ENCODE measurements at places on chromosomes 4 and X.

DNA sequence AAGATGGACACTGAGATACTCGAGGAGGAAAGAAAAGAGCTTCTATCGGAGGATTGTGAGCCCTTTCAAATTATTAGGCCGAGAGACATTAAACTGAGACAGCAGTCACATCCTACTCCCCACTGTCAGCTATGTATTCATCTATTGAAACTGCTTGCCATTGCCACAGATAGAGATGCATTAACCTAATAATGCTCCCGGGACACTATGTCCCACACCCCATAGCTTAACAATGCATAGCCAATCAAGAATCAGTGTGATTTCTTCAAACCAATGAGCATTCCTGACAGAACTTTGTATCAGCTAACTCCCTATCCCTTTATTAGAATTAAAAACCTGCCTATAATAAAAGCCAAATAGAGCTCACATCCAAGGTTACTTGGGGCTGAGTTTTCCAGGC lies 118.1 kb upstream of the NEIL3 start:
- no peak for DNase-seq

DNA sequence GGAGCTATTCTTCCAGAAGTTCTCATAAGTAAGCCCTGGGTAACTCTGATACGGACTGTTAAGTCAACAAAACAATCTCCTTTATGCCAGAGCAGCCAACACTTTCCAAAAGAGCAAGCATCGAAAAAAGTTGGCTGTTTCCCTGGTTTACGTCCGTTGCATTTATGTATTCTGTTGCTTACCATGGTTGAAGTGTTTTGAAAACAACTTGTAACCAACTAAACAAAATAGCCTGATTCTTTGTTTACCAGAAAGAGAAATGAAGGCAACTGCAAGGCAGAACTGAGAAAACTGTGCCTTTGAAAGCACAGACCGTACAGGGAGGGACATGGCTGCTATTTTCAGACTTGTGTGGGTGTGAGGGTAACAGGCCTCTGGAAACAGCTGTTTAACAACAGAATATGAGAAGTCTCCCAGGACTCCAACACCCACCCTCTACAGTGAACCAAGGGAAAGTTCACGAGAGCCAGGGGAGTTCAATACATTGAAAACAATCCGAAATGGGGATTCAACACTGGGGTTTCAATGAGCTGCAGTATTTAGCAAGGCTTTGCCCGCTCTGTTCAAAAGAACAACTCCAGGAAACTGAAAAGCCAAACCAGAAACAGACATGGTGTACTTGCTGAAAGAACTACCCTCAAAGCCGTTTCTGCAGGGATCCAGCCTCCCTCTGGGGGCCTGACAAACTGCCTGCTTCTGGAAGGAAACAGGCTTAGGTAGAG lies 95.8 kb upstream of the EGFL6 start:
- peak; percentile 2 for DNase-seq

DNA sequence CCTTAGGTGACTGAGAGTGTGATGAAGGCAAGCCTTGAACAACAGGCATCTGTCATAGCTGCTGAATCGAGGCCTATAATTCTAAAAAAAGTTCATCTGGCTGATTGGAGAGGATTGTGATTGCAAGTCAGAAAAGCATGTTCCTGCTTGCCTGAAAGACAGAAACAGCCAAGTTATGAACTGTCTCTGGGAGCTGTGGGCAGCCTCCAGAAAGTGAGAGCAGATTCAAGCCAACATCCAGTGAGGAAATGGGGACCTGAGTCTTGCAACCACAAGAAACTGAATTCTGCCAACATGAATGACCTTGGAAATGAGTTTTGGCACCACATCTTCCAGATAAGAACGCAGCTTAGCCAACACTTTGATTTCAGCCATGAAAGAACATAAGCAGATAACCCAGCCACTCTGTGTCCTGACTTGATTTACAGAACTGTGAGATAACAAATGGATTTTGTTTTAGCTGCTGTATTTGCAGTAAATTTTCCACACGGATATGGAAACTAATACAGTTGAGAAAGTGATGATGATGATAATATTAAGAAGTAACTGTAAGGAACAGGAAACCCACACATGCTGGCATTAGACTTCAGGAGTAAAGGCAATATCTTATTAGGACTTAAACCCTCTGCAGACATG lies 240.3 kb upstream of the NDST3 start:
- DNase-seq: no peak

DNA sequence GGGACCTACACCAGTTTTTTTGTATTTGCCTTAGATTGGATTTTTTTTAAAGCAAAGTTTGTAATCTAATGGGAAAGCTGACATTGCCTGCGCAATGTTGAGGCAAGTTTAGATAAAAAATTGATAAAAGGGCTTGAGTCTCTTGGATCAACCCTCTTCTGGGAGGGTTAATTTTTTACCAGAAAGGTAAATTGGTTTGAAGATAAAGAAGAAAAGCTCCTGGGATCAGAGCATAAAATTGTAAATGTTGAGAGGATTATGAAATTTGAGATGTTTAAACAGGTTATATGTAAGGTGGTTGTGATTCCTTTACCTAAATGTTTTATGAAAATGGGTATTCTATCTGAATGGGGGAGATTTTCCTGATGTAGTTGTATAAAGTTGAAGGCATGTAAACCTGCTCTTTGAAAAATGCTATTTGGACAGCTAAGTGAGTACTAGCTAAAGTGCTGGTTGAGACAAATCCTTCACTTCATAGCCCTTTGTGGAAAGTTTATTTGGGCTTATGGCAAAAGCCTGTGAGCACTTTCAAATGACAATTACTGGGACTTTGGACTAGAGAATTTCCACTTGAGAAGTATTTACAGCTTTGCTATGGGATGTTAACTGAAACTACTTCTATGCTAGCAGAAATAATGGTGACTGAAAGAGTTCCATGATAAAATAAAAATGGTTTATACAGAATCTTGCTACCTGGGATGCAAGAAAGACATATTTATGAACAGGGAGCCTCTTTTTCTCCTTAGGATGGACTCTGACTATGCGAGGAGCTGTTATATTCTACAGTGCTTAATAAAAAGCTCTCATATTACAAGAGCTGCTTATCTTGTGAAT lies 56.2 kb downstream of the UGT2B10 start:
- DNase-seq: no peak

GRCh38 chrX:23786268-23786815 lies 3.4 kb downstream of the SAT1 start:
- DNase-seq: no peak

DNA sequence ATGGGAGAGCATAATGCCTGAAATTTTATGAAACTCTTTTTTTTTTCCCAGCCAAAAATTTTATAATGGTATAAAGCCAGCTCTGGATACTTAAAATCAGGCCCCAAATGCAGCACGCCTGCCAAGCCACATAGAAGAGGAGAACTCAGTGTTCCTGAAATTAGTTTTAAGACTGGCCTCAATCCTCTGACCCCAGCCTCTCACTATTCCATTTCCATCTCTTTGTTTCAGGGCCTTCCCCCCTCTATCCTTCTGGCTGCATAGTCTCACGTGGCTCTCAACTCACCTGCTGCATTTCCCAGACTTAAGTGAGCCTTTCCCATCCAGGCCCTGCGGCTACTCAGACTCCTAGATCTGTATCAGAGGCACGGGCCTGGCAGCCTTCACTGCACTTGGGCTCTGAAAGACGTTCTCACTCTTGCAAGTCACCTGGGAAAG lies 5.2 kb upstream of the CBR4 start:
- no peak for DNase-seq

DNA sequence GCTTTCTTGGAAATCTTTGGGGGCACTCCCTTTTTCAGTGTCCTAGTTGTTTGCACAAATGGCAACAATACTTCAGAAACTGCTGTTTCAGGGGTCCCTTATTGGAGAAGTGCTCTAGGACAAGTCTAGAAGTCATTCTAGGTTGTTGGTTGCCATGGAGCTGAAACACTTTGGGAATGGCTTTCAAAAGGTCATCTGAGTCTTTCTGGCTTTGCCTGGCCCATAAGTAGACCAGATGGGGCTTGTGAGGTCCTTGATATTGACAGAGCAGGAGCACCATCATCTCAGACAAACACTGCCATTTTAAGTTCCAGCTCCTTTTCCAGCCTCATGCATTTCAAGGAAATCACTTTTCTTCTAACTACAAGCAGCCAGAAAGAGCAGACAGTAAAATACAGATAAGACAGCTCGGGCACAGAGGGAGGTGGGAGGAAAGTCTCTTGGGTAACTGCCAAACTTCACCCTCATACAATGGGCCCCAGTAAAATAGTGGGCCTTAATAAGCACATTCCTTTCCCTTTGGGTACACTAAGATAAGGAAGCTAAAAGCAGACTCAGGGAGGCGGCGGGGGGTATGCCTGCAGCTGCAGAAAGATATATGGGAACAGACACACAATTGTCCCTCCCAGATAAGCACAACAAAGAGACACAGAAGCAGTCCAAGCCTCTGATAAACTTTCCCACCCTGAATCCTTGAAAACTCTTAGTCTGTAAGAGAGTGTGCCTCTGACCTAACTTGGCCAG lies 8.5 kb upstream of the NXF3 start:
- DNase-seq: no peak

DNA sequence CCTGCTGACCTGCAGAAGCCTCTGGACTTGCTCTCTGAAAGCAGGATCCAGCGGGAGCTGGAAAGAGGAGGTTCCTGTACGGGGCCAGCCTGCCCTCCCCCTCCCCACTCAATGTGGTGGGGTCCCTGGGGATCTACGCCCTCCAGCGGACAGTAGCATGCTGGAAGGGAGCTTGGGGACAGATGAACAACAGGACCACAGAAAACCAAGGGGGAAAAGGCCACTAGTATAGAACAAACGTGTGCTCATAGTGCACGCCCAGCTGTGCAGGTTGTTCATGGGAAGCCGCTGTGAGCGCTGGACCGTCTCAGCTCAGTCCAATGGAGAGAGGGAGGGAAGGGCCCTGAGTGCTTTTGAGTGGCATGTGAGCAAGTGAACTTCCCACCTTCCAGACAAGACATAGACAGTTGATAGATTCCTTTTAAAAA lies 15.8 kb downstream of the HMX1 start:
- no peak for DNase-seq

DNA sequence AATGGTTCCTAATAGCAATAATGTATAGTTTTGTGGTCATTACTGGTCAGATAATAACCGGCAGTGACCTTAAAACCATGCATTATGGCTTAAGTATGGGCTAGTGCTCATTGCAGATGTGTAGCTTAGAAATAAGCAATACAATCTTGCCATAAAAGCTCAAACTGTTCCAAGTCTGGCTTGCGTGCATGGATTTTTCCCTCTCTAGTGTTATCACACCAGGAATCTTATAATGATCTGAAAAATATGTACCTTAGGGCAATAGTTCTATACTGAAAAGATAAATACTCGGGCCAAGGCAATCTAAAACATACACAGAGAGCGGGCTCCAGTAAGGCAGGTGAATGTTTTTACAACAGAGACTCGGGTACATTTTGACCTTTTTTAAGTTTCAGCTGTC lies 157.8 kb downstream of the DHX15 start:
- DNase-seq: no peak

- no peak for DNase-seq
Measured at GRCh38 chr4:150680651-150681050, 98.7 kb downstream of the MAB21L2 start.

GRCh38 chrX:154333837-154334271 lies 38.3 kb downstream of the TKTL1 start:
- DNase-seq: no peak

DNA sequence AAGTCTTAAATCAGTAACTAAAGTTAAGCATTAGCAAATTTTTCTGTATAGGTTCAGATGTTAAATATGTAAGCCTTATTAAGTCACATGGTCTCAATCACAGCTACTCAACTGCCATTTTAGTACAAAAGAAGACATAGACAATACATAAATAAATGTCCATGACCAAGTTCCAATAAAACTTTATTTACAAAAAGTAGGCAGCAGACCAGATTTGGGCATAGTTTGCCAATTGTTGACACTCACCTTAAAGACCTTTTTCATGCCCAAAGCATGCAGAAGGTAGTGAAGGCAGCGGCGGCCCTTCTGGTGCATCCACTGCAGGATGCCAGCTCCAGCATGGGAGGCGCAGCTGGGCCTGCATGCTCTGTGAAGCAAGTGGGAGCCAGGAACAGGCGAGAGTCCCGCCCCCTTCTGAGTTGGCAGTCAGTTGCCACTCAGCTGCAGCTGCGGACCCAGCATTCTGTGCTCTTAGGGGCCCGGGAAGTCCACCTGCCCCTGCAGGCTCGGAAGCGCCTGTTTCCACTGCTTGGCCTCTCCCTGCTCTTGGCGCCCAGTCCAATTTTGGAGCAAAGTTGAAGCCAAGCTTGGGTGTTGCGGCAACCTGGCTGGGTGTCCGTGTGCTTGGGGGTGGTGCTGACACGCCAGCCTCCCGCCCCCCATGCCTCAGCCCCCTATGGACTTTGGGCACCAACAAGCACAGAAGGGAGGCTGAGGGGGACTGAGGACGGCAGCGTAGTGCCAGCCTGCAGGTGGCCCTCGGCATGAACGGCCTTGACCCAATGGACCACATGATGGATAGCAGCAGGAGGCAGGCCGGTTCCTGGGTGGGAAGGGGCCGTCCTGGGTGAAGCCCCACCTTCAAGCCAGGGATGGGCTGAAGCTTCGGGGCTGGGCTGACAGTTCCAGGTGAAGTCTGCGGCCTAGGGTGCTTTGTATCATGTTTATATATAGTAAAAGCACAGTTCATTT lies 42.4 kb upstream of the PABPC4L start:
- DNase-seq: no peak

DNA sequence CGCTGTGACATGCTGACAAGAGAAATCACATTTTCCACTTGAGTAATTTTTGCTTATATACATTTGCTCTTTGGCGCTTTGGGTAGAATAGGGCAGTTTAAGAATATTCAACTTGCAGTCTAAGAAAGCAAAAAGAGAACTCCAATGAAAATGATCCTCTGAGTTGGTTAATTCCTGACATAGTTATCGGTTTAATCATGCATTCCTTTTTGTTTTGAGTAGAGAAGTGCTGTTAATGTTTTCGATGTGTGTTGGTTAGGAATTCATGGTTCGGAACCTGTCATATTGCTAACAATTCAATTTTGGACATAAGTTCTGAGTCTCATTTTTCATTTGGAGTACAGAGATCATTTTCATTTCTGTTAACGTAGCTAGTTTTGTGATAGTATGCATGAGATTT lies 700.6 kb upstream of the PITX2 start:
- DNase-seq: no peak

GRCh38 chrX:135086197-135086854 lies 34.0 kb downstream of the ETDB start:
- DNase-seq: peak; percentile 5

DNA sequence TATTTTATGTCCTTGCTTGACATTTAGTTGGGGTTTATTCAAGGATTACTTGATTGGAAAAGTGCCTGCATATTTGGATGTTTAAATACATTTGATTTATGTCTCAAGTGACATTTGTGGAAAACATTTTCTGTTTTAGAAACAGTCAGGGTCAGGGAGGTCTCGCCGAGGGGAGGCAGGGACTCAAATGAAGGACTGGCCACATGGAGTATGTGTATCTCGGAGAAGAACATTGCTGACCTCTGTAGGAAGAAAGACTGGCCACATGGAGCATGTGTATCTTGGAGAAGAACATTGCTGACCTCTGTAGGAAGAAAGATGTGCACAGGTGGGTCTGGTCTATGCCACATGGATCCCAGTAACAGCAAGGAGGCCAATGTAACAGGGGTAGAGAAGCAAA lies 233.6 kb downstream of the TRIML1 start:
- DNase-seq: no peak
